ENCODE measurements at places on chromosomes 16 and 17.

- no peak for DNase-seq
These were observed 218.8 kb upstream of the CHMP6 start for GRCh38 chr17:80772906-80773242.

DNA sequence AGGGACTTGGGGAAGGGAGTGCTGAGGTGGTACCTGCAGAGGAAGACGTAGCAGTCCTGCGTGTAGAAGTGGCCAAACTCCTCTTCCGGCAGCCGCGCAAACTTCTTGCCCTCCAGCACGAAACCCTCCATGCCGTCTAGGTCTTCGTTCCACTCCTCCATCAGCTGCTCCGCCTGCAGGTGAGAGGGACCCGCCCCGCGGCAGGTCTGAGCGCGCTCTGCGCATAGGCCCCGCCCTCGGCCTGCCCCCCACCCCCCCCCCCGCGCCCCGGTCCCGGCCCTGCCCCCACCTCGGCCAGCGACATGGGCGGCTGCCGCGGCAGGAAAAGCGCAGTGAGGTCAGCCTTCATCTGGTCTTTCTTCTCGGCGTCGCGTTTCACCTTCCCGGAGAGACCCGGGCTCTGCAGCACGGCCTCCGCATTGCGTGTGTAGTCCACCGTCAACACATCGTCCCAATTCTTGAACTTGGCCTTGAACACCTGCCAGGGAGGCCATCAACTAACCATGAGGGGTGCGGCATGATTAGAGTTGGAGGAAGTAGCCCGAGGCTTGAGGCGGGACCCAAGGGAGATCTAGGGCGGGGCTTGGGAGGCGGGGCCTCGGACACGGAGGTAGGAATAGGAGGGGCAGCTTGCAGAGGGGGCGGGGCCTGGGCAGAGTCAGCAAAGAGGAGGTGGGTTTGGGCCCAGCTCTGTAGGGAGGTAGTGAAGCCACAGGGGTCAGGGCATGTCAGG lies 11.5 kb downstream of the FLII start:
- DNase-seq: peak; percentile 84

- no peak for DNase-seq
These were observed 55.9 kb downstream of the MSI2 start for GRCh38 chr17:57312242-57312641.

- DNase-seq: no peak
These were observed 64.1 kb downstream of the ADCY9 start for GRCh38 chr16:4052096-4052495.

DNA sequence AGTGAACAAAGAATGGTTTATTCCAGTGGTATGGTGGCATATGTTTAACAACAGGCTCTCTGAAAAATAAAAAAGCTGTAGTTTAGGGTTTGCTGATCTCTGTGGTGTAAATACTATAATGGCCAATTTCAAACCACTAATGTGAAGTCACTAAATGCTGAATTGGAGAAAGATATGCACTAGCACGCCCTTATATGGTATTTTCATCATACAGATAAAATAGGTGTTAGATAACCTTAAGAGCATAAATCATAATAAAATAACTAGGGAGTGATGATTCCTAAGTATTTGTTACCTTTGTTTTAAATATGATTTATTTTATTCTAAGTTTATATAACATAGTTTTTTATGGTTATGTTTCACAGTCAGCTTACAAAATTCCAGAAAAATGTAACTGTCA lies 17.2 kb downstream of the NLK start:
- no peak for DNase-seq

DNA sequence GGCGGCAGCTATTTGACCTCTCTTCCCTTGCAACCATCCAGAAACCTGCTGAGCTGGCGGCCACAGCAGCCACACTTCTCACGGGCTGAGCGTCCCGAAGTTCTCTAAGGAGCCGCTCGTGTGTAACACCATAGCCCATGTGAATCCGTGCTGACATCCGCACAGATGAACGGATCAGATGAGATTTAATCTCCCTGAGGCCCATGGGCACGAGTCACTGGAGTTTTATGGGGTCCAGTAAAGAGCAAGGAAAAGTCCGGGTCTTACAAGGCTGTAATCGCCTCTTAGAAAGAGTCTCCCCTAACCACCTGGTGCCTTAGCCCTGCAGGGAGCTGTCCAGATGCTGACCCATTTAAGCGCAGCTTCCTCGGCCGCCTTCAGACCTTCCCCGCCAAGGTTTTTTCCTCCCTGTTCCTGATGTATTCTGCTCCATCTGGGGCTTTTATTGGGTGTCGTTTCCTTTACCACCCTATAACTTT lies 5.5 kb upstream of the CACNG5 start:
- DNase-seq: no peak

GRCh38 chr16:1175566-1176279 lies 22.8 kb downstream of the CACNA1H start:
- DNase-seq: no peak

- no peak for DNase-seq
These were observed 26.6 kb downstream of the PIEZO1 start for GRCh38 chr16:88758227-88758943.

DNA sequence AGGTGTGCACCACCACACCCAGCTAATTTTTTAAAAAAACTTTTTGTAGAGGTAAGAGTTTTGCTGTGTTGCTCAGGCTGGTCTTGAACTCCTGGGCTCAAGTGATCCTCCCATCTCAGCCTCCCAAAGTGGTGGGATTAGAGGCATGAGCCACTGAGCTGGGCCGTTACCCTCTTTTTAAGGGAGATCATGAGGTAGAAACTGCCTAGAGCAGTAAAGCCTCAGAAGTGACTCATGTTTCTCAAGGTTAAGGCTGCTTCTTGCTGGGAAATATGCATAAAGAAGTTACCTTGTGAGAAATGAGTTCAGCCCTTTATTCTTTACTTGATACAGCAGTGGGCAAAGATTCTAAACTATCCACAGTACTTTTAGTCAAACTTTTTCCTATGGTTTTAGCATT lies 38.2 kb downstream of the GRB2 start:
- no peak for DNase-seq

DNA sequence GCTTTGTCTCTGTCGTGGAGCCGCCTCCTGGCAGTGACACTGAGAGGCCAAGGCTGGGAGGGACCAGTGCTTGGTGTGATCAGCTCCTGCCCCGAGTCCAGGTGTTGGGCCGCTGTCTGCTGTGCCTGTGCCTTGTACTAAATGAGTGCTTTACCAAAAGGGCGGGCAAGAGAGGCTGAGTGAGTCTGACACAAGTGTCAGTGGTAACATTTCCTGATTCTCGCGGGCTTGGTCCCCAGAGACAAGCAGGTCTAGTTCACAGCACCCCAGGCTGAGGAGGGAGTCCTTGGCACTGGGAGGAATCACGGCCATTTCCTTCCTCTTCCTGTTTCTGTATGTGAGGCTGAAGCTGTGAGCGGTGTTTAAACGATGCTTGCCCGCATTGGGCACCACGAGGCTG lies 30.2 kb downstream of the PLD6 start:
- no peak for DNase-seq

All from NCI-H510A (cell line).